T follicular helper cell (primary cell): ENCODE measurements at places on chromosomes 12 and 14.

DNA sequence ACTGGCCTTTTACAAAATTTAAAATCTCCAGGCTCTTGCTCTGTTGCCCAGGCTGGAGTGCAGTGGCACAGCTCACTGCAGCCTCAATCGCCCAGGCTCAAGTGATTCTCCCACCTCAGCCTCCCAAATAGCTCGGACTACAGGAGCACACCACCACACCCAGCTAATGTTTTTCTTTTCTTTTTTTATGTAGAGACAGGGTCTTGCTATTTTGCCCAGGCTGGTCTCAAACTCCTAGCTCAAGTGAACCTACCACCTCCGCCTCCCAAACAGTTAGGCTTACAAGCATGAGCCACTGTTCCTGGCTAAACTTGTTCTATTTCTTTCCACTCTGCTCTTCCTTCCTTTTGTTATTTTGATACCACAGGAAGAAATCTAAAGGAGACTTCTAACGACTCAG lies 15.2 kb downstream of the SYNJ2BP start:
- DNase-seq: no peak

- DNase-seq: no peak
These were observed 10.7 kb downstream of the MOAP1 start for GRCh38 chr14:93173943-93174395.

- no peak for DNase-seq
These were observed 24.3 kb downstream of the CMA1 start for GRCh38 chr14:24483604-24484252.

DNA sequence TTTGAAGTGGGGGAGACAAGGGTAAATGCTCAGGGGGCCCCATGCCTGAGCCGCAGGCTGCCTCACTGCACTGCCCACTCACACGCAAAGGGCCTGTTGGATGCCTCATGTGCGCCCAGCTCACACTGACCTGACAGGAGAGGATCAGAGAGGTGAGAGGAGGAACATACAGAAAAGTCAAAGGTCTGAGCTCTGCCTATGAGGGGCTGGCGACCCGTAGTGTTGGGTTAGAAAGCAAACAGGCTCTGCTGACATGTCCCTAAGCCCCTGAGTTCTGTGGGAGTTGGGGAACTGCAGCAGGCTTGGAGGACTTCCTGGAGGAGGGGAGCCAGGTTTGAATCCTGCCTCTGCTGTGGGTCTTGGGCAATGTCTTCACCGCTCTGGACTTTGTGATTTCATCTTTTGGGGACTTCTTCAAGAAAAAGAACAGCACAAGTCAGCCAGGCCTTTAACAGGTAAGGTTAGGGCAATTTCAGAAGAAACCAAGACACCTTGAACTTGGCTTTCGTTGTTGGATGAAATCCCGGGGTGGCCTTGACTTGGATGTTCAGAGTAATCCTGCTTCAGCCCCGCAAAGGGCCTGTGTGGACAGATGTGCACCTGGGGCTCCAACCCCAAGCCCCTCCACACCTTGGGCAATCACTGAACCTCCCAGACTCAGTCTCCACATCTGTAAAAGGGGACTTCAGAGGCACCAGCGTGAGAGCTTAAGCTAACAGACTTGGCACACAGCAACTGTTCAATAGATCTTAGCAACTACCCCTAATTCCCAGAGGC lies 116.8 kb downstream of the SCARB1 start:
- no peak for DNase-seq

- no peak for DNase-seq
These were observed 1.6 kb downstream of the LTB4R start for GRCh38 chr14:24312736-24313507.
